ENCODE measurements at places on chromosomes 1 and 21. TPM values are rescaled to one million over a fixed set of nuclear protein-coding genes. Genes with fewer than 3 reads are reported as not detected.

The CYP4A22 gene
- total RNA-seq = not detected

The NOS1AP gene
- total RNA-seq = 0.62 TPM

DNA sequence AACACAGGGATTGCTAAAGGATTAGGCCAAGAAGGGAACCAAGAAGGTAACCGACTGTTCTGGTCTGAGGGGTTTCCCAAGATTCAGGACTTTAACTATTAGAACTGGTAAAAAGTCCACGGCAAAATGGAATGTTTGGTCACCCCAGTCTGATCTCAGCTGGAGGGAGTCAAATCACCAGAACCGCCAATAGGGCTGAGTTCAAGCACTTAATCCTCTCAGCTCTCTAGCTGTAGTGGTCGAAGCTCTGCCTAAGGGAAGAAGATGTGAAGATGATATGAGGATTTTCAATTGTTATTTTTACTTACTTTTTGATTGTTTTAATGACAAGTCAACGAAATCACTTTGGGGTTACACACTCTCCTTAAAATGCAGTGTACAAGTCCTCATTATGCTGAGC lies 29.1 kb downstream of the F5 start:
- DNase-seq = no peak

DNA sequence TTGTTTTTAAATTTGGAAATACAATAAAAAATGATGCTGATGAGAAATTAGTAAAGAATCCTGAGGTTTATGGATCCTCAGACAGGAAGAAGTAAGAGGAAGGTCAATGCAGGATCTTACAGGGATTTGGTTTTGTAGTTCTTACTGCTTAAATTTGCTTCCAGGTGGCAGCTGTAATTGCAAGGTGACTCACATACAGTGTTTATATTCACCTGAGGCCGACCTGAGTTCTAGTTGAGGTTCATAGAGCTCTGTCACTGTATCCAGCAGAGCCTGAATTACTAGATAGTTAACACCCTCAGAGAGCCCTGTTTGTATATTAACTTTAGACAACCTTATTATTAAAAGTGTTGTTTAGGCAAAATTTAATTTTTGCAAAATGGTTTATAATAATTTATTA lies 1.4 kb upstream of the WDR26 start:
- DNase-seq = no peak

DNA sequence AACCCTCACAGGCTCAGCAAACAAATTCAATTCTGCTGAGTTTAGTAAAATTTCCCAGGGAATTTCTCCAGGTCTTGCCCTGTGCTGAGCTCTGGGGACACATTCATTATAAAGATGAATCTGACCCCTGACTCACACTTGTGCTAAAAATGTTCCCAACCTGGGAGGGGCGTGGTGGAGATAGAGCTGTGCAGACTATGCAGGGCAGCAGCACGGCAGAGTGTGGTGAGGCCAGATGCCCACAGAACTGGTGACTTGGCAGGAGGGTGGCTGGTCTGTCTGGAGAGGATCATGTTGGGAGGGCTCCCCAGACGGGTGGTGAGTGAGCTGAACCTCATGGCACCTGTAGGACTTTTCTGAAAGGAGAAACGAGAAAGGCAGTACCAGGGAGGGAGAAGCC lies 31.6 kb downstream of the FAAH start:
- peak; percentile 62 for DNase-seq

DNA sequence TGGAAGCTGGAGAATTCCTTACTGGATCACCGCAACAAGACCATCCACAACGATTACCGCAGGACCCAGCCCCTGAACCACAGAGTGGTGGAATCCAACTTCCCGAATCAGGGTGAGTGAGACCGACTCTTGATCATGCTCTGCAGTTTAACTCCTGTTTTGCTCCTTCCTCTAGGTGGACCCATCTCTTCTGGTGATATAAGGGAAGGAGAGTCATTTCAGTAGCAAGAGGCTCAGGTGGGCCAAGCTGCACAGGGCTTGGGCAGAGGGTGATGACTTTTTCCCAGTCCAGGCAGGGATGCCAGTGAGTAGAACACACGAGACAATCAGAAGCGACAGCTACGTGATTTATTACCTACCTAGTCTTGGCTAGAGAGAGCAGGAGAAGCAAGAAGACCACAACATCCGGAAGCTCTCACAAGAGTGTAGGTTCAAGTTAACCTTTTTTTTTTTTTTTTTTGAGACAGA lies 25.2 kb downstream of the CA6 start:
- DNase-seq = no peak

- no peak for DNase-seq
These were observed 2.4 kb upstream of the C1orf159 start for GRCh38 chr1:1118011-1118875.

GRCh38 chr1:226492426-226493137 lies 56.0 kb upstream of the STUM start:
- DNase-seq = no peak

All from myocyte (in vitro differentiated cells).